ENCODE measurements at places on chromosomes 5 and 9.

DNA sequence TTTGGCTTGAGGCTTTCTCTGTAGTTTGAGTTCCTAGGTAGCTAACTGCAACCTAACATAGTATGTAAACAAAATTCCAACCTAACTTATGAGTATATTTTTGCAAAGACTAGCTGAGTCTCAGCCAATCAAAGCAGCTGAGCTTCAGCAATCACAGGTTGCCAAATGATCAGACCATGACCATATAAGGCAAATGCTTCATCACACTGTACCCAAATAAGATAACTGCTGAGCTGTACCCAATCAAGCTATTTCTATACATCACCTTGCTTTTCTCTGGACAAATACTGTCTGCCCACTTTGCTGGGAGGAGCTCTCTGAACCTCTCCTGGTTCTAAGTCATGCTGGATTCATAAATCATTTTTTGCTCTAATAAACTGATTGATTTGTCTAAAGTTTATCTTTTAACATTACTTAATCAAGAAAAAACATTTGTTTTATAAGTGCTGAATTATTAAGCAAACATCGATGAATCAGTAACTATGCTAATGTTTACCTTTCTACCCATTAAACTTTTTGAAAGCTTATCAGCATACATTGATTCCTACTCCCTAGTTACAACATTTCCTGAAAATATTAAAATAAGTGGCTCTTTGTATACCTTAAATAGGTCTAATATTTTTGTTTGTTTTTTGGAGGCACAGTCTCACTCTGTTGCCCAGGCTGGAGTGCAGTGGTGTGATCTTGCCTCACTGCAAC, 129.7 kb upstream of the PCA3 start:
- peak; percentile 66 for DNase-seq

DNA sequence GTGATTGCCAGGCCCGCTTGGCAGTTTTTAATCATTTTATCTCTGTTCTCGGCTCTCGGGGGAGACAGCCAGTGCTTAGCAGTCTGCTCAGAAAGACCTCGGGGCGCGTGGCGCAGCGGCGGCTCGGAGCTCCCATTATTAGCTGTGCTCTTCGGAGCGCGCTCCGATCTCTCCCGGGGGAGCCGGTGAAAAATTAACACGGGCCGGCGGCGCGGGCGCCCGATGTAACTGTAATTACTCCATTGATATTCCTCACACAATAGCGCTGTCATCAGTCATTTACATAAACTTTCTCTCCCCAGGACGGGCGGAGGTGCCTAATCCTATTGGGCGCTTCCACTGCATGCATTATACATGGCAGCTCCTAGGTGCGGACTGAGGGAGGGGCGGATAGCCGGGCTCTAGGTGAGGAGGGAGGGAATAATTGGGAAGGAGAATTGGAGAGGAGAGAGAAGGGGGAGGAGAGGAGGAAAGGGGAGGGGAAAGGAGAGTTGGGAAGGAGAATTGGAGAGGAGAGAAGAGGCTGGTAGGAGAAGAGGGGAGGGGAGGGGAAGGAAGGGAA, 24.9 kb downstream of the LMX1B start:
- no peak for DNase-seq

- DNase-seq, result no peak
Measured at GRCh38 chr5:179331591-179332375, 13.5 kb downstream of the ADAMTS2 start.

DNA sequence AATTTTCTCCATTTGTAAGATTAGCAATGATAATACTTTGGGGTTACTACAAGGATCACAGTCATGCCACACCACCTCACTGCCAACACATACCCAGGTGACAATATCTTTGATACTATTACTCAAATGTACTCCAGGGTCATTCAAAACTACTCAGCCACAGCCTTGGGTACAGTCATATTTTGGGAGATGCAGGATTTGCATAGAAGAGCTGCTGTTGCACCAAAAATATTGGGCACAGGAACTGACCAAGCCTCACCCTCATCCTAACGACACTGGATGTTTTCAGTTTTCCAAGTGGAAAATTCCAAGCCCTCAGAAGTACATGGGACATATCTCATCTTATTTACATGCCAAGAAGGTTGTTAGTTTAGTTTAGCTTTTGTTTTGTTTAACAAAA, 120.9 kb upstream of the C6 start:
- no peak for DNase-seq

GRCh38 chr9:111948951-111949350, 52.3 kb downstream of the UGCG start:
- no peak for DNase-seq

GRCh38 chr9:134267305-134267880, 58.9 kb upstream of the RXRA start:
- DNase-seq, result no peak

DNA sequence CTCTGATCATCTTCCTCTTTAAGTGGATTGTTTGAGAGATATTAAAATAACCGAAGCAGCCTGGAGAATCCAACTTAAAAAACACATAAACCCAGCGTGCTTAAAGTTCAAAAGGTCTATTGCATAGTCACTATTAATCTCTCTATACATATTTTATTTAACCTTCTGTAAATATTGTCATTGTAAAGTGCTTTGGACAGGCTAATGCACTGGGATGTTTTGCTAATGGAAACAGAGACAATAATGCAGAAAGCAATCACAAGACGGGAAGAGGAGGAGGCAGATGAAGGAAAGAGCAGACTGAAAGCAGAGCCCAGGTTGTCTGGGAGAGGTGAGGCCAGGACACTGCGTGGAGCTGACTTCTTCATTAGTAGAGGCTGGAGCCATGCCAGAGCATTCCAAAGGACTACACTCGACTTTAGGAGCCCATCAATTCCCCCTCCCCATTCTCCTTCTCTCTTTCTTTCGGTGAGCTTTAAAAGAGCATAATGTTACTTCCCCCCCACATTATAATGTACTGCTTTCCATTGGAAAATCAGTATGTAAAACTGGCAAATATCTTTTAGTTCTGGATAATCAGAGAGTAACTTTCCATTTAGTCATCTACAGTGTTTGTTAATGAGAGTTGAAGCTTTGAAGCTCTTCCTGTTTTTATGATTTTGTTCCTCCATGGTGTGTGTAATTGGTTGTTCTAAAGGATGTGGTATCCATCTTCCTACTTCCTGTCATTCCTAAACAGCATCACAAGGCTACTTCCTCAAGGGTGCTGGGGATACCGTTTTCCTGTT, 307.3 kb upstream of the MPDZ start:
- DNase-seq, result no peak

DNA sequence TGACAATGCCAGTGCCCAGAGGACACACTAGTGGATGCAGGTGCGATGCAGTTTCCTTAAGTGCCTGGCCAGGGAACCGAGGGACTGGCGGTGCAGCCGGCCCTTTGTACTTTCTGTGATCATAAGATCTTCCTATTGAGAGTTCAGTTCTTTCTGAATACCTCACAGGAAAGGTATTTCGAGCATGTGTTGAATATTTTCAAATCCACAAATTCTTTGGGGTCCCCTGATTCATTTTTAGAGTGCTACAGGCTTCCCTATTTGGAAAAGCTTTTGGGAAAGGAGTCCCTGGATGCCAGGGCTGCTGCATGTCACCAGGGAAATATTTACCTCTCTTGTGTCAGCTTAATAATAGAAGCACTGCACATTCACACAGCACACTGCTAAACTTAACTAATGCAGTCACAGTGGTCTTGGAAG, 281.5 kb downstream of the GADD45G start:
- DNase-seq, result peak; percentile 81

- no peak for DNase-seq
Measured at GRCh38 chr9:133519693-133520092, 5.1 kb downstream of the MYMK start.

DNA sequence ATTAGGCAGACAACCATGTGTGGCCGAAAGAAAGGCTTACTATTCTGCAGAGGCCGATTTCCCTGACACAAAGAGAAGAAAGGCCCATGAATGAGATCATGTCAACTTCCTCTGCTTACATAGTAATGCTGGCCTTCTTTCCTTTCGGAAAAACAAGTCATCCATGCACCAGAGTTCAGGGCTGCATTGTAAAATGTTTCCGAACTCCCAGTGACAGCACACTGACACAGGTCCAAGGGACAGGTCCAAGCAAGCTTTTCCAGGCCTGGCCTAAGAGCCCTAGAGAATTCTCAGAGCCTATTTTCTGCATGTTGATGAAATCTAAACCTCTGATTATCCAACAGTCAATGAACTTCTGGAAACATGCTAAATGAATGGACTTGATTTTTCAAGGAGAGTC, 140.9 kb downstream of the ZNF608 start:
- no peak for DNase-seq

DNA sequence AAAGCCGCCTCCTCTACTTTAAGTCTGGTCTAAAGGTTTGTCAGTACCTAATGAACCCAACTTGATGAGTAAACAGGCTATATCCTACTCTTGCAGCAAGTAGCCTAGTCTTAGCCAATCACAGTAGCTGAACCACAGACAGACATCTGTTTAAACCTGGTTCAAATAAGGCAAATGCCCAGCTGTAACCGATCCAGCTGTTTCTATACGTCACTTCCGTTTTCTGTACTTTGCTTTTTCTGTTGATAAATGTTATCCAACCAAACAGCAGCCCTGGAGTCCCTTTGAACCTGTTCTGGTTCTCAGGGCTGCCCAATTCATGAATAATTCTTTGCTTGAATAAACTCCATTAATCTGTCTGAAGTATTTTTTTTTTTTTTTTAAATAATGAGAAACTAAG, 76.9 kb upstream of the EQTN start:
- no peak for DNase-seq

DNA sequence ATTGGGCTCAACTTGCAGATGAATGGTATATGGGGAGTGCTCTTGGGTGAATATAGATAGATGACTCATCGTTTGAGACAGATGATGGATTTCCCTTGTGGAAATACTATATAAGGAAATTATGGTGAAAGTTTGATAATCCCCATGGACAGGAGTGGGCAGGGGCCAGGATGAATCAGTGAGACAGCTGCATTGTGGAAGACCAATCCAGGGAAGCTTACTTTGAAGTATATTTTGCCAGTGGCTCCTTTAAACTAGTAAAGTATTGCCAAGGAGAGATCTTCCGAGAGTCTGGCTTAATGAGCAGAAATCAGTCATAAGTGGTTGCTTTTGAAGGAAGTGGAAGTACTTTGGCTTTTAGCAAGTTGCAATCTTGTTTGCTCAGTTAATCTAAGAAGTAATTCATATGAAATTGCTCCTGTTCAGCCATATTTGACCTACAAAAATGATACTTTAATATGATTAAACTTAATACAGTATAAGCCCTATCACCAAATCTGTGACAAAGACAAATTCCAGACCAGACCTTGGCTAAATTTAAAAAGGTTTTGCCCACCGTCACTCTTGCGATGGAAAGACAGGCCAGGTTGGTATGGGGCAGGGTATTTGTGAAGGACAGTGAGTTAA, 9.3 kb upstream of the TNC start:
- DNase-seq, result peak; percentile 88

Measured in fibroblast of skin of back (primary cell).